ENCODE measurements at places on chromosomes 1 and 21.

- no peak for DNase-seq
These were observed 98.9 kb downstream of the RGS2 start for GRCh38 chr1:192907545-192908243.

DNA sequence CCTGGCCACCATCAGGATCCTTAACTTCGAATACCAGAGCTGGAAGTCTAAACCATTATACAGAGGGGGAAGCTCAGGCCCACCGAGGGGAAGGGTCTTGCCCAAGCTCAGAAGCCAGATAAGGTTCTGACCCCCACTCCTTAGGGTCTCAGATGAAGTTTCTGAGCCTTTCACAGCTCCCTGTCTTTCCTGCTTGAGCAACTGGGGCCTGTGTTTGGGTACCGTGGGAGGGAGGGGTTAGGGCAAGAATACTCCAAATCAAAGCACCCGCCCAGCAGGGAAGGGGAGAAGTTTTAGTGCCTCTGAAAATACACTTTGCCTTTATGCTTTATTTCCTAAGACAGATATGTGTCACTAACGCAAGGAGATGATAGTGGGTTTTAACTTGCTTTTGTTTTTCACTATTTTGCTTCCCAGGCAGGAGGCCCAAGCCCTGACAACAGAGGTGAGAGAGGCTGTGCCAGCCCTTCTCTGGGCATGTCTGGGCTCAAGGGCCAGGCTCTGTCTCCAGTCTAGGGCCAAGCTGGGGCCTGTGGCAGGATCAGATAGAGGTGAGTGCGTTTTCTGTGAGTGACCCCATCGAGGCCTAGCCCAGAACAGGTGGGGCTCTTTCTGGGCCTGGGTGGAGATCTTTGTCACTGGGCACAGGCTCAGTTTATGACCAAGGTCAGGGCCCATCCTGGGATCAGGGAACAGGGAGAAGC, 20.5 kb upstream of the TENT5B start:
- DNase-seq, result no peak

- DNase-seq, result no peak
These were observed 398.3 kb downstream of the KCNT2 start for GRCh38 chr1:196209983-196210382.

DNA sequence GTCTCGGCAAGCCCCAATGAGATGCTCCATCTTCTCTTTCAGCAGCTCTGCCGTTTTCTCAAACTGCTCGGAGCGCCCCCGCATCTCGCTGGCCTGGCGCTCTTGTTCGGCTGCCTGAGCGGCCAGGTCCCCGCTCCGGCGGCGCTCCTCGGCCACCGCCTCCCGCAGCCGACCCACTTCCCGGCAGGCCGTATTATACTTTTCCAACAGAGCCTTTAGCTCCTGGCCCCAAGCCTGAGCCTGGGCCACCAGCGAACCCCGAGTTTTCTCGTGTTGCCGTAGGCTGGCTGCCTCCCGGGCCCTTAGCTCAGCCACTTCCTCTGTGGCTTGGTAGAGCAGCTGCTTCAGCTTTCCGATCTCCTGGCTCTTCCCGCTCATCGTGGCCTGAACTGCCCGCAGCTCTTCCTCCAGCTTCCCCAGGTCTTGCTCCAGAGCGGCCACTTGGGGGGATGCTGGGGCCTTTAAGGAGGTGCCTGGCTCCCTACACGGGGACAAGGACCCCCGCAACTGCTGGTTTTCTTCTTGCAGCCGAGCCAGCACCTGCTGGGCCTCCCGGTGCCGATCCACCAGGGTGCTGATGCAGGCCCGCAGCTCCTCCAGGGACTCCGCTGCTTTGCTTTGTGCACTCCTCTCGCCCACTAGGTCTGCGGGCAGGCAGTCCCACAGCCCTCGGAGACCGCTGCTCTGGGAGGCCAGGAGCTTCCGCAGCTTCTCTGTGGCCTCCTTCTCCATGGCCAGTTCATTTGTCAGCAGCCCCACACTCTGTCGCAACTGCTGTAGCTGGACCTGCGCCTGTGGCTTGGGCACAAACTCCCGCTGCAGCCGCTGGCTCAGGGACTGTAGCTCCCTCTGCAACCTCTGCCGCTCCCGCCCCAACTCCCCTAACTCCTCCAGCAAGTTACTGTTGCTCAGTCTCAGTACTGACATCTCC, 13.4 kb upstream of the PIAS3 start:
- peak; percentile 71 for DNase-seq

DNA sequence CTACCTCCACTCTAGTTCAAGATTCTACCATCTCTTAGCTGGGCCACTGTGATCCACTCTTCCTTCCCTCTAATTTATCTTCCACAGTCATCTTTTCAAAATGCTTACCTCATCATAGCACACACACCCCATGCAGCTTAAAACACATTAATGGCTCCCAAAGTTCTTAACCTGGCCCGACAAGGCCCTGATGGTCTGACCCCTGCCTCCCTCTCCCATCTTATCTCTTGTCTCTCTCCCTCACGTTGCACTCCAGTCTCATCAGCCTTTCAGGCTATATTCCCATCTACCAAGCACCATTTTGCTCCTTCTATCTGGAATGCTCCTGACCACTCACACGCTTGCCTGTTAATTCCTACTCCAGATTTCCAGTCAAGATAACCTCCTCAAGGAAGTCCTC, 2.5 kb upstream of the ZBTB8A start:
- no peak for DNase-seq

GRCh38 chr21:36008505-36008904, 51.8 kb downstream of the SETD4 start:
- DNase-seq, result no peak

DNA sequence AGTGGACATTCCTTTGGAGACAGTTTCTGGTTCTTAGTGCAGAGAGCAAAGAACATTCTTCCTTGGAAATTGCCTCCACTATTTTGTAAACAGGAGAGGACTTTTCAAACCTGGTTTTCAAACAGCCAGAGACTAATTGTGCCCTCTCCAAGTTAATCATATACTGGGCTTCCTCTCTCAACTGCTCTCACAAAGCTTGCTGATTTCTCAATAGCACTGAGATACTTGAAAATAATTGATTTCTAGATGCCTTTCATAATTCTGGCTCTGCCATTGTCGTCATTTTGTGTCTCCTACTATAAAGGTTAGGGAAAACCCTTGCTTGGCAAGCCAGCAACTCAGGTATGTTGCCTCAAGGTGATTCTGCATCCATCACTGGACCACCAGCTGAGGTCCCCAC, 56.0 kb downstream of the KCNJ15 start:
- no peak for DNase-seq

Data from sciatic nerve (tissue), 2 donors.